ENCODE measurements at places on chromosomes 11 and 22.

DNA sequence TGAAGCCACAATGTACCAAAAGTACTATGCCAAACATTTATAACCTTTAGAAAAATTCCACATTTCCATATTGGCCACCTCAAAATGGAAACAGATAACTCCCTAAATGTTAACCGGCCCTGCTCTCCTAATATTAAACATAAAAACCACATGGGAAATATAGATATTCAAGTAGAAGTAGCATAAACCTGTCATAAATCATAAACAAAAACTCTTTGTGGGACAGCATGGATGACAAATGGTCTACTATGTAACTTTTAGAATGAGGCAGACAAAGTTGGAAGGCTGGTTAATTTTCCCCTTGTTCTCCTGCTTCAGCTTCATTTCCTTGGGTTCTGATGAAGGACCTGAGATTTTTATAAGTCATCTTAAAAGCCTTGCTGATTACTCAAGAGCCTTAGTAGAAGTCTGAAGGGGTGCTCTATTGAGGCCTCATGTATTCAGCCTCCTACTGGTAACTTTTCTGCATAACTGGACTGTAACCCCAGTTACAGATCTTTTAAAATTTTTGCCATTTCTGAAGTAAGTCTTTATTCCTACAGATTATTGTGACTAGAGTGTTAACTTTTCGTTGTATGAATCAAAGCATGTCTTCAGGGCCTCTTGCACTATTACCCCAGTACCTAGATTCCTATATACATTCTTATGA lies 116.4 kb downstream of the STIM1 start:
- DNase-seq: no peak

GRCh38 chr11:105857728-105858127 lies 164.3 kb downstream of the MSANTD4 start:
- no peak for DNase-seq

GRCh38 chr11:14764579-14765527 lies 121.2 kb downstream of the PDE3B start:
- no peak for DNase-seq

- DNase-seq: no peak
Observed at GRCh38 chr22:30183861-30184278, 62.7 kb downstream of the LIF start.

- no peak for DNase-seq
Observed at GRCh38 chr11:36388951-36389350, 92.9 kb downstream of the PRR5L start.

DNA sequence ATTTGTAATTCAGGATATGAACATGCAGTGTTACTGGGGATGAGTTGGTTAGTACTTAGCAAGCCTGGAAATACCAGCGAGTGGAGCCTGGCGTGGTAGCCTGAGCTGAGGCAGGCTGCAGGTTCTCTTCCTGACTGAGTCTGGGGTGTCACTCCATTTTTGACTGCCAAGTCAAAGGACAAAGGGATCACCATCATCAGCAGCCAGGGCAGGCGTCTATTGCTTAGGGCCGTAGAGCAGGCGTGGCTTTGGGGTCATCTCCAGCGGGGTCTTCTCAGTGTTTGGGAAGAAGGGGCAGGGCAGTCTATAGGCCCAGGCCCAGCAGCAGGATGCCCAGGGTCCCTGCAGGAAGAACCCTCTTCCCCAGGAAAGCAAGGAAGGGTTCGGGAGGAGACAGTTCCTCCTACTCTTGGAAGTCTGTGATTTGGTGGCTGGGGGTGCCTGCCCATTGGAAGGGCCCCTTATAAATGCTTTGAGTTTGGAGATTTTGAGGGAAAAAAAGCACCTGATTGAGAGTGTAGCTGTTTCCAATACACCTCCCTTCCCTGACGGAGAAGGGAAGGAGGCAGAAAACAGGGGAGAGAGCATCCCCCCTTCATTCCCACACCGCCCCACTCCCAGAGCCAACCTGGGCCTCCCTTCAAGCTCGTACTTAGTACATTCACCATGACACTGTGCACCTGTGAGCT lies 51.5 kb upstream of the SPATA19 start:
- DNase-seq: peak; percentile 49

DNA sequence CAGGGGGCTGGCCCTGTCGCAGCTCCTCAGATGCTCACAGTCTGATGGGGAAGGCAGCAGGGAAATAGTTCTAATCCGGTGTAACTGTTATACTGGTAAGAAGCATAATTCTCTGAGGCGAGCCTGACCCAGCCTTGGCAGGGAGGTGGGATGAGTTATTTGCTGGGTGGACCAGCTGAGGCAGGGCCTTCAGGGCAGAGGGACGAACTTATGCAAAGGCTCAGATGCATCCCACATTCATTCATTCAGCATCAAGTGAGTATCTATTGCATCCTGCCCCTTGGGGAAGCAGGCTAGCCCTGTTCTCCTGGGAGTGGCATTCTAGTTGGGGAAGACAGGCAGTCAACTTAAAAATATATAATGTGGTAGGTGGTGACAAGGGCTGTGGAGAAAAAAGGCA lies 13.6 kb upstream of the SREBF2 start:
- DNase-seq: no peak

GRCh38 chr11:127109796-127110480 lies 109.4 kb upstream of the KIRREL3 start:
- no peak for DNase-seq

DNA sequence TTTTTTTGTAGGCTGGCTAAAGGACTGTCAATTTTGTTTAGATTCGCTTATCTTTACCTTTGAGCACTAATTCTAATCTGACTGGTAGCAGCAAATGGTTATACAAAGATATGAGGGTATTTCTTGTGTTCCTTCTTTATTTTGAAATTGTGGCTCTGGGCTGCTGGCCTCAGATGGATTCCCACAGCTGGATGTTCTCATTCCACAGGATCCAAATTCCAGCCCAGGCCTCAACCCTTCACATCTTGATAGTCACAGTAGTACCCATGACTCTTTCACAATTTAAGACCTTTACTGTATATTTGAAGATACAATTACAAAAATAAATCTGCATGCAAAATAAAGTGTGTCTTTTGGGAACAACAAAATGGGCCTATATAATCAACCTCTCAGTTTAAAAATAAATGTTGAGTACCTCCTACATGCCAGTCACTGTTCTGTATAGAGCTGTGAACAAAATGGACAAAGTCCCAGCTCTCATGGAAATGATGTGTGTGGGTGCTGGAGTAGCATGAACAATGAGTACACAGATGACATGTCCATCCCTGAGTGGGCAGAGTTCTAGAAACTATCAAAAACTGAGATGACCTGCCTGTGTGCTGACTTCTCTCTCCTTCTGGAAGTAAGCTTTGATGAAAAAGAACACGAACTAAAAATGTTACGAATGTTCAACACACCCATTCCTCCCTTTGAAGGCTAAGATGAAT lies 51.7 kb upstream of the FBXO3 start:
- DNase-seq: no peak

- DNase-seq: no peak
Observed at GRCh38 chr22:45911601-45912271, 65.2 kb downstream of the WNT7B start.

- DNase-seq: no peak
Observed at GRCh38 chr11:119605137-119605665, 123.8 kb downstream of the NECTIN1 start.

GRCh38 chr11:32069361-32070058 lies 21.4 kb upstream of the RCN1 start:
- no peak for DNase-seq

DNA sequence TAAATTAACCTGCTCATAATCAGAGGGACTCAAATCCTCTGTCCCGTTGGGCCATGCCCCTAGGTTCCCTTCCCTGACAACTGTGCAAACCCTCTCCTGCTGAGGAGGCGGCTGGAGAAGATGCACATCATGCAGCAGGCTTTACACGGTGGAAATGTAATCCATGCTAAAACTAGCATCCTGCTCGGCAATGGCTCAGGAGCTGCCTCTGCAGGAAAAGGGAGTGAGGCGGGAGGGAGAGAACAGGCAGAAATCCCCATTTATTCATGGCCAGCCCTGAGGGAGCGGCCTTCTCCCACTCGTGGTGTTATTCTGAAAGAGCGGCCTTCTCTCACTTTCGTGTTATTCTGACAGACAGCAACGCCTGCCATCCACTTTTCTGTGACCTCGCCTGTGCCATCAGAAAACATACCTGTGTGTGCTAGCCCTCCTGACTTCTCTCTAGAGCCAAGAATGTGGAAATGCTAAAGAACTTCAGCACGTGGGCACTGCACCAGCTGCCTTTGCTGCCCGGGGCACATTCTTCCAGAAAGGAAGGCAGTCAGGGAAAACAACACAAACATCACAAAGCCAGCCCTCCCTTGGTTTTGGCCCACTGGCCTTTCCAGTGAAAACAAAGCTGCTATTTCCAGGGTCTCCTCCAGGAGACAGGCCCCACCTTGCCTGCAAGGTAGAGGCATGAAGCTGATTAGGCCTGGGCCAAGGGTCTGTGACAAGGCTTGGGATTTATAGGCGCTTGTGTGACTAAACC lies 62.9 kb upstream of the BID start:
- no peak for DNase-seq

GRCh38 chr11:63892228-63892627 lies 24.7 kb downstream of the RCOR2 start:
- no peak for DNase-seq

DNA sequence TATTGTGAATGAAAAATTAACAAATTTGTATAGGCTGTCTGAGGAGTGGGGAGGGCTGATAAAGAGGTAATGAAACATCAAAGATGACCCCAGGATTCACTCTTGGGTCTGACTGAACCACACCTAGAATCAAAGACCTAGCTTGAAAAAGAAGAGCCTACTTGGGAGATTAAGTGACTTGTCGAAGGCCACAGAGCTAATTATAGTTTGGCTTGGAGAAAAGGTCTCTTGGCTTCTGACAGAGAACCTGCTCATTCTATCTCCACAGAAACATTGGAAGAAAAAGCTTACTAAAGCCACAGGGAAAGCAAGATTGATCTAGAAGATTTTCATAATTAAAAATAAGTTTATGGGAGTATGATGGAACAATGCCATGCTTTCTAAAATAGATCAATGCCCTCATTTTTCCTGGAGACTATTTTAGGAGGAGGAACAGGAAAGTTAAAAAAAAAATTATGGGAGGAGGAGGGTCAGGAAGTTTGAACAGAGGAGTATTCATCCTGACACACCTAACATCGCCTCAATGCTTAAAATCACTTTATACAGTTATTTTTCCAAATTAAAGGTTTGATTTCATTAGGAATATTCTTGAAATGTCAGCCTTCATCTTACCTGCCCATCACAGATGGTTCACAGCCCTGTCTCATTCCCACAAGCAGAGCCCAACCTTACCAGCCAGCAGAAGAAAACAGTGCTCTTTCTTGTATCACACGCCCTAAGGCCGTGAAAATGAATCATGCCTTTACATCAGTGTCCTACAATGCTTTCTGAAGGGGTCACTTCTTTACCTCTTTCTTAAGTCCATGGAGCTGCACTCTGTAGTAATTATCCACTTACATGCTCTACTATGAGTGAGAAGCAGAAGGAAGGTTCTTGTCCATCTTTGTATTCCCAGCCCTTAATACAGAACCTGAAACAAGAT lies 231.1 kb upstream of the MPPED2 start:
- no peak for DNase-seq

- no peak for DNase-seq
Observed at GRCh38 chr11:78355309-78355705, 62.3 kb downstream of the GAB2 start.

DNA sequence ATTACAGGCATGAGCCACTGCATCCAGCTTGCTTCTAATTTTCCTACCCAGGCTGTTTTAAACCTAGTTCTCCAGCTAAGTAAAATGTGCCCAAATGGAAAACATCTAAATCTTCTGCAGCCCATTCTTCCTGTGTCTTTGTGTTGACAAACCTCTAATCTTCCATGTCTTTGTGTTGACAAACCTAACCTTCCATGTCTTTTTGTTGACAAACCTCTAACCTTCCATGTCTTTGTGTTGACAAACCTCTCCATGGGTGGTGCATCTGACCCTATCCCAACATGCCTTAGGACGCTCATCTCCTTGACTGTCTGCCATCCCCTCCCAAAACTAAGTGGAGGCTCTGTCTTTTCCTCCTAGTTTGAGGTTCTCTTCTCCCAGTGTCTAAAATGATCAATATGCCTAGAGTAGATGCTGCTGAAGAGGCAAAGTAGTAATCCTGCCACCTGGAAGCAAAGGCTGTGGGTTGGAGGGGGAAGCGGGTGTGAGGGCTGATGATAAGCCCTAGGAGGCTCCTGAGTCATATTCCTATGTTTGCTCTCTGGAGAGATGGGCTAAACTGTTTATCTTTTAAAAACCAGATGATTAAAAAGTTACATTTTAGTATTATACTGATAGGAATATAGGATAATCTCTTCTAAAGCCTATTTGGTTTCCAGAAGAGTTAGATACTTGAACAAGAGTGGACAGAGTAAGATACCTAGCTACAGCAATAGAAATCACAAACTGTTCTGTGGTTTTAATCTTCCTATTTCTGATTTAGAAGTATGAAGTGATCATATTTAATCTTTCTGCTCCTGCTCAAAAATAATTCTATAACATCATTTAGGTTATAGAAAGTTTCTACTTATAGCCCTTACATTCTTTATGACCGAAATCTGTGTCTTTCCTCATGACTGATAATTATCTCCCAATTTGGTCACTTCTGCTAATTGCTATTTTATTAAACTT lies 7.9 kb downstream of the FEN1 start:
- DNase-seq: no peak

GRCh38 chr11:17163736-17164135 lies 44.0 kb downstream of the PIK3C2A start:
- no peak for DNase-seq

- no peak for DNase-seq
Observed at GRCh38 chr22:45455621-45456020, 42.1 kb downstream of the RIBC2 start.

DNA sequence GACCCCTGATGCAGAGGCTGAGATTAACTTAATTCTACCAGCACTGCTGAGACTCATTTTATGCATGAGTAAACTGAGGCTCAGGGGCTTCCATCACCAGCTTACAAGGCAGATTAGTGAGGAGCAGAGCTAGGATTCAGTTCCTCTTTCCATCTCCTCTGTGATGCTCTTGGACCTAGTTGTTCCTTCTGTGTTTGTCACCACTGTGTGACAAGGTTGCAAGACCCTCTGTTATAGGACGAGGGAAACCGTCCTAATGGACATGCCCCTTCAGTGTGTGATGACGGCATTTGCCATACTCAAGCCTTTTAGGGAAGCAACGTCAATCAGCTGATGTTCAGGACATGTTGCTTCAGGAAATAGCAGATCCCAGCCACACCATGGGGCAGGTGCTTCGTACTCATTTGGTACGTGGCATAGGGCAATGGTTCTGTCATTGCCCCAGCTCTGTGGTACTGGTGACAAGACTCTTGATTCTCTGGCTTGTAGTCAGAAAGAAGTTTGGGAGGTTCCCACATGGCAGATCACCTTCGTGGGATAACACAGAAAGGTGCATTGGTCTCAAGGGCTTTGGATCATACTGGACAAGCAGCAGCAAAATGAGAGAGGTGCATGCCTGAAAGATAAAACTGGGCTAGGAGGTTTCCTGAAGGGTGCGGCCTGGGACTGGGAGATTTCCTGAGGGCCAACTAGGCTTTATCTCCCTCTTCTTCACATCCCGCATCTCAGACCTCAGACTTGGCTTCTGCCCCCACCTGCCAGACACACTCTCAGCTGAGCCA lies 23.9 kb upstream of the CD44 start:
- DNase-seq: no peak

GRCh38 chr11:73950869-73951710 lies at the start of gene DNAJB13:
Gene DNAJB13, plus strand, starts transcription at chr11:73951026. Its CDS starts 44 bp downstream, at chr11:73951070.
- DNase-seq: no peak

GRCh38 chr11:66071381-66071801 lies 1.3 kb downstream of the PACS1 start:
- no peak for DNase-seq

GRCh38 chr11:67117672-67118180 lies 1.3 kb upstream of the KDM2A start:
- DNase-seq: no peak

GRCh38 chr22:40240686-40241085 lies 63.0 kb downstream of the TNRC6B start:
- no peak for DNase-seq

All from mesenteric fat pad (tissue), 1 donor.